ENCODE measurements at places on chromosomes 2 and 18.

- peak; percentile 85 for DNase-seq
Observed at GRCh38 chr2:128734521-128735295, 416.0 kb upstream of the HS6ST1 start.

DNA sequence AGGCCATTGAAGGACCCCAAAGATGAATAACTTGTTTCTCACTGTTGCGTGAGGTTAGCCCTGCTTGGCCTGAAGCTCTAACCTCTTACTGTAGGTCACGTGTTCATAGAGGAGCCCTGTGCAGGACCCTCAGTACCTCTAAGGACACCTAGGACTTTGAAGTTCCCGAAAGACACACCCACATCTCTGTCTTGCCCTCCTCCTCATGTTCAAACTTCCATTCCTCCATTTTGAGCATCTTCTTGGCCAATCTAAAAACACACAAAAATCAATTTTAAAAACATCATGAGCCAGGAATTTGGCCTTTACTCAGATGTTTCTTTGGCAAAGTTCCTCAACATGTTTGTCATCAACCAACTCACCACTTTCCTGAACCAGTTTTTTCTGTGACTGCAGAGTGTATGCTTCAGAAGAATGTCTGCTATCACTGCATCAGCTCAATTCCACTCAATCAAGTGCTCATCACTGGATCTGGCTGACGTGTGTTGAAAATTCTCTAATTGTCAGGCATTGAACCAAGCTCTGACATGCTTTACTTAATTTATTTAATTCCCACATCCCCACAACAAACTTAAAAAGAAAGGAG is 101.6 kb downstream of the AP1S3 start:
- peak; percentile 94 for DNase-seq

DNA sequence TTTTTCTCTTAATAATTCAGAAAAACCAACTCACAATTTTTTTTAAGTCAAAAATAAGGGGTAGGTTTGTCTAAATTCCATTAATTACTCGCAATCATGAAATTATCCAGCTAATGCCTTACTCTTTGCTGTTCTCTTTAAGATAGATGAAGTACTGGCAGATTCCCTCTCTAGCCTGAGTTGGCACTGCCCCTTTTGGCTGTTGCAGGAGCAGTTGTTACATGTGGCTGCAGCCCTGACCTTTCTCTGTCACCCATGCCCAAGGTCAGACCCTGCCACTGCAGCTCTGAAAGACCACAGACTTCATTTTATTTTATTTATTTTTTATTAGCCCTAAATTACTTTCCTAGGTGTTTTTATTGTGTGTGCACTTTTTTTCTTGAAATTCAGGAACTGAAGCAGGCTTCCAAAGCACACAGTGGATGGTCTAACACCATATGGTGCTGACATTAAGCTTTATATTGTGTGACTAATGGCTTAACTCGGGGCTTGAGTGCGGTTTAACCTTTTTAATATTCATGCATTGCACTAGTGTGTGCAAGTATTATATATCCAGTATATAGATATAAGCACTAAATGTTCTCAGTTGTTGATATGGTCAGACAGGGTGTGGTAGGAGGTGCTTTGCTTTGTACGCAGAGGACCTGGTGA is 313.0 kb downstream of the CDH2 start:
- no peak for DNase-seq

GRCh38 chr2:11344956-11345677 is 681 bp upstream of the ROCK2 start:
- DNase-seq: peak; percentile 18
